ENCODE measurements at places on chromosomes 2 and 18.

GRCh38 chr2:224151161-224151560 is 112.1 kb upstream of the SERPINE2 start:
- DNase-seq: no peak

DNA sequence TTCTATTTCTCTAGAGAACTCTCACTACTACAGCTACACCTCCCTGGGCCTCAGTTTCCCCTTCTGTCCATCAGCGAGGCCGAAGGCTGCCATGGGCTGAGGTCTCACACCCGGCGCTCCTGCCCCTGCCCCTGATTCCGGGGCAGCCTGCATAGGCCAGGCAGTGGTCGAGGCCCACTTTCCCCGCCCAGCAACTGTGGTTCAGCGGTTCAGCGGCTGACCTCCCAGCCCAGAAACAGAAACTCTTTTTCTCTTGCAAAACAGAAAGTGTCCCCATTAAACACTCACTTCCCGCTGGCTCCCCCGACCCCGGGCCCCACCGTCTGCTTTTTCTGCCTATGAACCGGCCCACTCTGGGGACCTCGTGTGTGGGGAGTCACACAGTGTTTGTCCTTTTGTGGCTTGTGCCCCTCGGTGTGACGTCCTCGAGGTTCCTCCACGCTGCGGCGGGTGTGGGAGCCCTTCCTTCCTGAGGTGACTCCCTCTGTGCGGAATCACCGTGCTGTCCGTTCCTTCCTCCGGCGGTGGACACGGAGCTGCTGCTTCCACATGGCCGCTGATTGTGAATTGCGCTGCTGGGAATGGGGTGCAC is 16.0 kb downstream of the PDCD1 start:
- peak; percentile 65 for DNase-seq

GRCh38 chr2:208579678-208580077 is 173.1 kb downstream of the PTH2R start:
- no peak for DNase-seq

- no peak for DNase-seq
Measured at GRCh38 chr2:72513011-72513410, 312.8 kb downstream of the EXOC6B start.

DNA sequence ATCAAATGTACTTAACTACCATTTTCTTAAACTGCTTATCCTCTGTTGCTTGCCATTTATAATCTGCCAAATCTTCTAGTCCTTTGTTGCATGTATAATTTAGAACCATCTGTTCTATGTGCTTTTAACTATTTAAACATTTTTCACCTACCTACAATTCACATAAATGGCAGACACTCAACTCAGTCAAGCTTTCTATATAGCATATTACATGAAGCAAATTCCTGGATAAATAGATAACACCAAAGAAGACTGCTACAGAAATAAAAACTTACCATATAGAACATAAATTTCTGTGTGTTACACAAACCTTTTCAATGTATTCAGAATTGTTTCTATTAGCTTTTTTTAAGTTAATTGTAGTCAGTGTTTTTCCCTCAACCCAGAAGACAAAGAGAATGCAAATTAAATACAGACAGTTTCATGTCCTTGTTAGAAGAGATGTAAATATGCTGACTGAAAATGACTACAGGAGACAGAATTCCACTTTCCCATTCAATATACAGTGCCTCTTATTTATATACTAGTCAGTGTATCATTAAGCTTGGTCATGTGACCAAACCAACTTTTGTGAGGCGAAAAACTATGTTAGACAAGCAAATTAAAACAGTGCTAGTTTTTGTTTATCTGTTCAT is 2.6 kb downstream of the BAZ2B start:
- DNase-seq: no peak

DNA sequence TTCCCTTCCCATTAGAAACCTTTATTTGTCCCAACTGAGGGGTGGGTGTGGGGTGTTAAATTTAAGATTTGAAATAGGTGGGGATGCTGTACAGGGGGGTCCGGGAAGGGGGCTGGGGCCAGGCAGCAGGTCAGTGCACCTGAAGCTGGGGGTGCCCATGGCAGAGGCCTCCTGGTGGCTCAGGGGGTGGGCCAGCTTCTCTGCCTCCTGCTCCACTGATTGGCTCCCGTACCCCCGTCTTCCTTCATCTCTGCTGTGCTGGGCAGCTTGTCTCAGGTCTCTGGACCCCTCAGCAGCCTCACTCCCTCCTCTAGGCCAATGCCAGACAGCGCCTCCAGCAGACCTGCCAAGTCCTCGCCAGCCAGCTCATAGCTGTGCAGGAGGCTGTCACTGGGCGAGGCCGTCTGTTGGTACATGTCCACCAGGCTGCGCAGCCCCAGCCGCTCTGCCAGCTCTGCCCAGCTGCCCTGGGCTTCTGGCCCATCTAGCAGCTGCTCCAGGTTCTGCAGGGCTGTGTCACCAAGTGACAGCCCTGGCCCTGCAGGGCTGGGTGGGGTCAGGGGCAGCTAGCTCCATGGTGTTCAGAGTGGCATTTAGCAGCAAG is 2.0 kb upstream of the ANKRD62 start:
- DNase-seq: no peak

DNA sequence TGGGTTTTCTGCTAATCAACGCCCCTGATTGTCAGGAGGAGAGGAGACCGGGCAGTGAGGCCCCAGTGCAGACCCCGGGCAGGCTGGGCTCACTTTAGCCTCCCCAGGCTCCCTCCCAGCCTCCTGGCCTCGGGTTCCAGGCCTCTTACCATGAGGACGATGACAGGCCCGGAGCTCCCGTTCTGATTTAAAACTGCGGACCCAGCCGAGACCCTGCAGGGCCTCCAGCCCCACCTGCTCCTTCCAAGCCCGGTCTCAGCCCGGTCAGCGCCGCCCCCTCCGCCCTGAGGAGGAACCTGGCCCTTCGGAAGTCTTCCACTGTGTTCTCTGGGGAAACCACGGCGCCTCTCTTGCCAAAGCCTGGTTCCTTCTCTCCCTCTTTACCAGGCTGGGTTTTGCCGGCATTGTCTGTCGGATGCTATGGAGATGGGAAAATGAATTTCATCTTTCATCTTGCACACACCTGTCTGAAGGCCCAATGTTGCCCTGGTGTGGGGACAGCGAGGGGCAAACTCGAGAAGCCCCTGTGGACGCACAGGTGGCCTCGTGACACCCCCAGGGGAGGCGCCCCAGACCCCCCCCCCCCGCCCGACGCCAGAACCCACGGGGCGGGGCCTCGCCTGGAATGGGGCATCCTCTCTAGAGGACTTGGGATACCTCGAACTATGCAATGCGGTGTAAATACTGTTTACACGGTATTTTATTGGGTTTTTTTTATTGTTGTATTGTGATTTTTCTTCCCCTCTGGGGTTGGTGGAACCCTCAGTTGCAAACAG is 37.7 kb upstream of the CTDP1 start:
- no peak for DNase-seq

DNA sequence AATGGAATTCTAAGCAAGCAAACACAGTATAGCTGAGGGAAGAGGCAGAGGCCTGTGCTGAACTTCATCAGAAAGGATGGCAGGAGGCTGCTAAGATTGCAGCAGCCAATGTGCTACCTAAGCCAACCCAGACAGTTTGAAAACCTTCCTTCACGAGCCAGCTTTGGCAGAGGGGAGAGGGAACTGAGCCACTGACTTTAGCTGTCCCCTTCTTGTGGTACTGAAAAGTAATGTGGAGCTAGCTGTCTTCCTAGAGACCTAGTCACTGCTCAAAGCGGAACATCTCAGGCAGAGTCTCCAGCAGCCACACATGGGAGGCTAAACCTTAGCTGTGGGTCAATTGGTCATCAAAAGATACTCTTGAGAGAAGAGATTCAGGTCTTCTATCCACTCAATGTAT is 419.0 kb downstream of the FBXO15 start:
- no peak for DNase-seq

GRCh38 chr2:236161531-236161930 is 6.7 kb downstream of the GBX2 start:
- no peak for DNase-seq

DNA sequence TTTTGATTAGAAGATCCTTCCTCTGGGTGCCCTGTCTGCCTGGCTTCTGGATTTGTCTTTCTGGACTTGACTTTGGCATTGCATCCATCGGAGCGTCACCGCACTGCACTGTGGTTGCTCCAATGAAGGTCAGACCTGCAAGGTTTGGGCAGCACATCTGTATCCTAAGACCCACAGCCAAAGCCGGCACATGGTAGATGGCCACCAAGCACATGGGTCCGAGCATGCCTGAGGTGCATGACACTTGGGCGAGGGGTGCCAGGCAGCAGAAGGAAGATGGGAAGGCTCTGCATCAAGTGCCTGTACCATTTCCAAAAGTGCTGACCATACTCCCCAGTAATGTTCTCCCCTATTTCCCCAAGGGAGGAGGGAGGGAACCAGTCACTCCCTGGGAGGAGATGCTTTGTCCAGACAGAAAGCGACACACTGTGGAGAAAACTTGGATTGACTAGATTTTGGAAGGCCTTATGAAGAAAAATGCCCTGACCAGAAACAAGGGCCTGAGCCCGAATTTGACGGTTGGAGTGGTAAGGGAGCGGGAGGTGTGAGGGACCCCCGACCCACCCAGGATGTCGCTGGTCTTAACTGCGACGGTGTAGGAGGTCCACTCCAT is 149.9 kb downstream of the LOXHD1 start:
- no peak for DNase-seq

DNA sequence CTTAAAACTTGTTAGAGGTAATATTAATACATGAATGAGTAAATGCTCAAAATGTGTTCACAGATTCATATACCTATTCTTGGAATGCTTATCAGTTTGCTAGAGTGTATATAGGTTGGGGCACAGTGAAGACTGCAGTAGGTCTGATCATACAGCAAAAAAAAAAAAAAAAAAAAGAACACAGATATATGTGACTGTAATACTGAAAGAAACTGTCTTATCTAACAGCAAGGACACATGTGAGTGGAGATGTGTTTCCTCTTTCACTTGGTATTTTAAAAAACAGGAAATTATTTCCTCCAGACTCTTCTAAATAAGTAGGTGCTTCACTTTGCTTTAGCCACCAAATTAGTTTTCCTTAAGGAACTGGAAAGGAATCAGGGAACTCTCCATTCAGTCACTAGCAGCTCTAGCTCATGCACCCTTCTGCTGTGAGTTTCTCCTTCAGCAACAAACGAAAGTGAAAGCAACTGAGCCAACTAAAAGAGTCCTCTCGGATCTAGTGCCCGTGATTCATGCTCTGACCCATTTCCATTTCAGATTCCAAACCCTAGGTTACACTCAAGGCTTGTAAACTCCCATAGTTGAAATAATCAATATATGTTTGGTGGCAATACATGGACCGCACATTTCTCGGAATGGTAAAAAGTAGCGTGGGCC is 98.5 kb downstream of the DSEL start:
- no peak for DNase-seq

DNA sequence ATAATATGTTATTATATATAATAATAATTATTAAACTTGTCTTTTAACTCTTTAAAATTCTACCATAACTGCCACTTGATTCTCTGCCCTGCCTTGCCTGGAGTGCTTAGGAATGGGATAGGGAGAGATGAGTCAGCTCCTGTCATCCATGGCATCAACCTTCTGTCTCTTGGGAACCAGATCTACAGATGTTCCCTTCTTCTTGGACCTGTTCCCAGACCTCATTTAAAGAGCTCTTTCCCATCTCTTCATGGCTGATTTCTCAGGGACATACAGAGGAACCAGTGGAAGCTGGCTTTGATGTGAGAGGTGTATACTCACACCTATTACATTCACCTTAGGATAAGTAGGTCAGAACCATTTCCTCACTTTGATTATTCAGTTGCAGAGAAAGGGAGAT is 155.3 kb upstream of the MYO3B start:
- DNase-seq: no peak

DNA sequence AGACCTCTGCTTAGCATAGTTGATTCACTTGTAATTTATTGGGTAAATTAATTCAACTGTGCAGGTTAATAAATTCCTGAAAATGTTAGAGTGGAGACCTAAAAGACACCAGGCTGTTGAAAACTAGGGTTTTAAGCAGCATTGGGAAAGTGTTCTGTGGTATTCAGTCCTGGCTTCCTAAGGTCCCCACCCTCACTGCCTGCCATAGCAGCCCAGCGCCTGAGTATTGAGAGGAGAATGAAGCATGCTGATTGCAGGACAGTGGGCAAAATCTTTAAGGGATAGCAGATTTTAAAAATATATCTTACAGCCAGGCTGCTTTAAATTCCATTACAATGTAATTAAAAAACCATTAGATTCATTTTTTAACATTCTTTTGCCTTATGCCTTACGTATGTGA is 20.6 kb downstream of the MEIS1 start:
- DNase-seq: no peak

DNA sequence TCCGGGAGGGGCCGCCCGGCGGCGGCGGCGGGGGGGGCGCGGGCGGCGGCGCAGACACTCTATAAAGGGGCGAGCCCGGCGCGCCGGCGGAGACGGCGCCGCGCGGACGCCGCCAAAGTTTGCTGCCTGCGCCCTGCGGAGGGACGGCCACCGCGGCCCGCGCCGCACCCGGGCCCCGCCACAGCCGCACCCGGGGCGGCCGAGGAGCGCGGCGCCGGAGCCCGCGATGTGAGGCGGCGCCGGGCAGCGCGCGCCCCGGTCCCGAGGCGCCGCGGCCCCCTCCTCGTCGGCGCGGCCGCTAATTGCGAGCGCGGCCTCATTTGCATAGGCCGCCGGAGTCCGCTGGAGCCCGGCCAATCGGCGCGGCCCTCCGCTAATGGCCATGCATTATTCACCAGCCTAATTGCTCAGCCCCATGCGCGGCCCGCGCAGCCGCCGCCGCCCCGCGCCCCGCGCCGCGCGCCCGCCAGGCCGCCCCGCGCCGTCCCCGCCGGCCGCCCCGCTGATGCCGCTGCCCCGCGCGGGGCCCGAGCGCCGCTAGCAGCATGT is at the start of gene SALL3:
Gene SALL3, plus strand, starts transcription at position 89 of the 549 bp plus-strand sequence. Its CDS starts 457 bp downstream, at position 546.
- DNase-seq: no peak

GRCh38 chr2:38653715-38654527 is 12.0 kb upstream of the GALM start:
- DNase-seq: no peak

GRCh38 chr2:3403587-3404334 is 24.3 kb downstream of the TRAPPC12 start:
- no peak for DNase-seq

DNA sequence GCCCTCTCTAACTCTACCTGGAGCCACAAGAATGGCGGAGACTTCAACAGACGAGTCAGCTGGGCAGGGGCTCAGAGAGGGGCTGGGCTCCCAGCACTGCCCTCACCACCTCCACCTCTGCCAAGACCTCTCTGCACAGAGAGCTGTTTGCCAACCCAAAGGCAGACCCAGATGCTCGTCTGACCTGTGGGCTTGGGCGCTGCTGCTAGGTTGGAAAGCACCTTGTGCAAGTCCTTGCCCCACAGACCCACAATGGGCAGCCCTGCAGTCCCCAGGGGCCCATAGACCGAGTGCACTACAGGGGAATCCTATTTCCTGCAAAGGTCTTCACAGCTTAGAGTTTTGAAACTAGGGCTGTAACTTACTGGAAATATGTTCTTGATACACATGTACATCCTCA is 13.3 kb downstream of the ACKR3 start:
- DNase-seq: no peak
